ENCODE measurements at places on chromosomes 3 and 15.

DNA sequence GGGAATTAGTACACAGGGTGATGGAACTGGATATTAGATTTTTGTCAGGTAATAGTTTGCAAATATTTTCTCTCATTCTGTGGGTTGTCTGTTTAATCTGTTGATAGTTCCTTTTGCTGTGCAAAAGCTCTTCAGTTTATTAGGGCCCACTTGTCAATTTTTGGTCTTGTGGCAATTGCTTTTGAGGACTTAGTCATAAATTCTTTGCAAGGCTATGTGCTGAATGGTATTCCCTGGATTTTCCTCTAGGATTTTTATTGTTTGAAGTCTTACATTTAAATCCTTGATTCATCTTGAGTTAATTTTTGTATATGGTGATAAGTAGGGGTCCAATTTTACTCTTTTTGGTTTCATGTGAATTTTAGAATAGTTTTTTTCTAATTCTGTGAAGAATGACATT lies 111.3 kb downstream of the ARRDC4 start:
- no peak for DNase-seq

- DNase-seq: no peak
Observed at GRCh38 chr15:67216859-67217258, 37.6 kb downstream of the AAGAB start.

DNA sequence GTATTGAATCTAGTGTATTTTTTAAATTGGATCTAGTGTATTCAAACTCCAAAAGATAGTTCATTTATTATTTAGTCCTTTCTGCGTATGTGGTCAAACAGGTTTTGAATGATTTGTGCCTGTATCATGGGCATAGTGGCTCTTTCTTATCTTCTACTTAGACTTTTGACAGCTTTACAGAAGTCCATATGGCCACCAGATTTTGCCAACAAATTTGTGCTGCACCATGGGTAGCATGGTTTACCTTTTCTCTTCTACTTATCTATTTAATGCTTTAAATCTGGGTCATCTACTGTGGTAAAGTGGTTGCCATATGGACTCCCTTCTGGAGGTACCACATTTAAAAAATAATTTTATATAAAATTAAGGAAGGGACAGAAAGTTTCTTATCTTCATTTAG lies 66.9 kb upstream of the CADM2 start:
- DNase-seq: no peak

GRCh38 chr3:181713280-181713647 lies 1.5 kb downstream of the SOX2 start:
- DNase-seq: no peak

DNA sequence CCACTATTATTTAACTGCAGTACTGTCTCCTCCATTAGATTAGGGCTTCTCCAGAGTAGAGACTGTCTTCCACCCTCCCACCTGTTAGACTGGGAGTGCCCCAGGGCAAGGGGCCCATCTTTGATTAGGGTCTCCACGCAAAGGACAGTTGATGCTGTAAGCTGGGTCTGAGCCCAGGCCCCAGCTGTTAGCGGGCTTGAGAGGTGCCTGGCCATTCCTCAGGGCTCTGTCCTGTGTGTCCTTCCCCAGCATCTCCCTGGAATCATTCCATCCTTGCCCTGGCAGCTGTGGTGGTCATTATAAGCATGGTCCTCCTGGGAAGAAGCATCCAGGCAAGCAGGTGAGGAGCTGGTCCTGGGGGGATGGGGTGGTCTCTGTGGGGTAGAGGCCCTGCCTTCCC lies 6.1 kb downstream of the SLC51B start:
- no peak for DNase-seq
